ENCODE measurements at places on chromosomes 3 and 15. TPM values are rescaled to one million over a fixed set of nuclear protein-coding genes. Genes with fewer than 3 reads are reported as not detected.
A peak's percentile ranks its signal among the peaks of the same experiment; 100 is the strongest.

- no peaks in the 10 kb centered on the region for H3K36me3 ChIP-seq
- DNase-seq, result no peak
- no peak overlapping the region for H3K27ac ChIP-seq
Measured at GRCh38 chr15:84878504-84878903, 6.0 kb upstream of the SLC28A1 start.

DNA sequence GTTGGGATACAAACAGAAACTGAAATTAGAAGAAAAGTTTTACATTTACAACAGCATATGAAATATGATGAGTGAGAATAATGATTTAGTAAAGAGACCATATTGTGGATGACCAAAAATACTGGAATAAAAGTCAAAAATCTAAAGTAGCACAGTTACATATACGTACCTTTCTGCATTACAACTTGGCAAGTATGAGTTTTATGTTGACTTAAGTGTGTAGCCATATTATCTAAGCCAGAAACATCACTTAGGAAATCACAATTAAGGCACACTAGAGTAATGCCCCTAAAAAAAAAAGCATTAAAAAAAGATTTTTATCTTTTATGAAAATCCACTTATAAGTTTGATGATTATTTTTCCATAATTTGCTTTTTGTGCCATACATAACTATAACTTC is 79.1 kb downstream of the ZNF280D start:
- H3K4me1 ChIP-seq, result no peaks in the 10 kb centered on the region
- peaks cover 31% of the 10 kb centered on the region for H3K36me3 ChIP-seq
- H3K27ac ChIP-seq, result no peak overlapping the region

DNA sequence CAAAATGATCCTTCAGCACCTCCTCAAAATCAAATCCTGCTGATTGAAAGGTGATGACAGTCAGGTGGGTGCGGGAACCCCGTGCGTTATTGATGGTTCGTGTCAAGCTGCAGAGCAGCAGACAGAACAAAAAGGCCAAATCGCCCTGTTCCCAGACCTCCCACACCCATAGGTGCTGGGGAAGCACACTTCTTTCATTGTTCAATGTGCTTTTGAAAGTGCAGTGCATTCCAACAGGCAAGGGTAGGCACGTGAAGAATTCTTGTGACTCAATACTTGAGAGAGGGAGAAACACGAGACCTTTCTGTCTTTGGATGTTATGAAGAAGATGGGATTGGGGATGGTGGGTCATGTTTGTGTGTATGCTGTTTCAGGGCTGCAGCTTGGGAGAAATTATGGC is 514.0 kb downstream of the MCTP2 start:
- DNase-seq, result no peak
- H3K27me3 ChIP-seq, result no peaks in the 10 kb centered on the region
- H3K4me3 ChIP-seq, result no peak overlapping the region
- H3K36me3 ChIP-seq, result no peaks in the 10 kb centered on the region
- H3K27ac ChIP-seq, result no peak overlapping the region

The CHP1 gene
- 119 TPM for total RNA-seq

- H3K36me3 ChIP-seq, result no peaks in the 10 kb centered on the region
- H3K4me1 ChIP-seq, result no peaks in the 10 kb centered on the region
- H3K27ac ChIP-seq, result no peak overlapping the region
- no peak for DNase-seq
- H3K27me3 ChIP-seq, result no peaks in the 10 kb centered on the region
- no peak overlapping the region for H3K4me3 ChIP-seq
Measured at GRCh38 chr3:16329036-16329825, 64.2 kb downstream of the OXNAD1 start.

GRCh38 chr3:17052363-17052762 is 167.6 kb downstream of the PLCL2 start:
- H3K27ac ChIP-seq, result no peak overlapping the region
- no peaks in the 10 kb centered on the region for H3K4me1 ChIP-seq
- H3K36me3 ChIP-seq, result no peaks in the 10 kb centered on the region
- H3K27me3 ChIP-seq, result no peaks in the 10 kb centered on the region
- DNase-seq, result no peak
- H3K4me3 ChIP-seq, result no peak overlapping the region

- no peak for DNase-seq
- peaks cover 67% of the 10 kb centered on the region for H3K4me1 ChIP-seq
- peak overlapping the region; percentile 92 for H3K27ac ChIP-seq
- H3K36me3 ChIP-seq, result no peaks in the 10 kb centered on the region
- no peaks in the 10 kb centered on the region for H3K27me3 ChIP-seq
- H3K4me3 ChIP-seq, result peak overlapping the region; percentile 87
Measured at GRCh38 chr3:50237133-50237651, 1.2 kb downstream of the GNAI2 start.

DNA sequence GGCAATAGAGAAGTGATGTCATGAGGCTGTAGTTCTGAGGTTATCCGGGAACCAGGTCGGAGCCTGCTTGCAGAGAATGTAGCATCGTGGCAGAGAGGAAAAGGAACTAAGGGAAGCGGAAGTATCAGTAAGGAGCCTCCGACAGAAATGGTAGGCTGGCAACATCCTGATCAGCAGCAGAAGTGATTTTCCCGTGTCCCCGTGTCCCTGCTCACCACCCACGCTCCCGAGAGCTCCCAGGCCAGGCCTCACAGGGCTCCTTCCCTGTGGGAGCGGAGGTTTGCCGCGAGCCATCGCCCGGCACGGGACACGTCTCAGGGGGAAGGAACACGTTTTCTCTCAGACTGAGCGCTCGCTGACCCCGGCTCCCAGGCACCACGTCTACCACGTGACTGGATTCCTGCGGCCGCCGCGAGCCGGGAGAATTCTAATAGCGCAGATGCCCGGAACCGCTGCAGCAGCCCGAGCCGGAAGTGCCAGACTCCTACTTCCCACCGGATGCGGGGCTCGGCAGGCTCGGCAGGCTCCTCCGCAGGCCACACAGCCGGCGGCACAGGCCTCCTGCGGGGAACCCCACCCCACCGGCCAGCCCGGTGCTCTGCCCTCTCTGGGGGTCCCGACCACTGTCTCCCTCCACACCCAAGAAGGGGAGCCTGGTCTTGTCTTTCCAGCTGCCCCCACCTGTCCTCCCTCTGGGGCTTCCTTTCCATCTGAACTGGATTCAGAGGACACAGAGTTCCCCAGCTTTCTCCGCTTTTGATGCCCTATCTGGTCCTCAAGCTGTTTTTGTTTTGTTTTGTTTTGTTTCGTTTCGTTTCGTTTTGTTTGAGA is 99.3 kb downstream of the BDH1 start:
- H3K27ac ChIP-seq, result peak overlapping the region; percentile 71
- DNase-seq, result no peak
- peak overlapping the region; percentile 56 for H3K4me3 ChIP-seq
- no peaks in the 10 kb centered on the region for H3K27me3 ChIP-seq
- H3K4me1 ChIP-seq, result peaks cover 13% of the 10 kb centered on the region
- no peaks in the 10 kb centered on the region for H3K36me3 ChIP-seq

The GABRR3 gene
- not detected for total RNA-seq

DNA sequence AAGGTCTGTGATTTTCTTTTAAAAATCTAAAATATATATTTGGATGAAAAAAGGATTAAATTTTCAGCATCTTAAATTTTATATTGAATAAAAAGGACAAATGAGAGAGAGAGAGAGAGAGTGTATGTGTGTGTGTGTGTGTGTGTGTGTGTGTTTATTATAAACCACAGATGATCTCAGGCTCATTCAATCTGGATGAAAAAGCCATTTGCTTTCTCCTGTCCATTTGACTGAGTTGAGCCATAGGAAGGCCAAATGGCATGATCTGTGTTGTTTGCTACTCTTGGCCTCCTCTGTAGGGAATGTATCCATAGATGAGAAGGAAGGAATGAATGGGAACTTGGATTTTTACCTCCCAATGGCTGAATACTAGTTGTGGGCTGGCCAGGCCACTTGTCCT is 92.5 kb upstream of the MEX3B start:
- H3K27me3 ChIP-seq, result no peaks in the 10 kb centered on the region
- no peak overlapping the region for H3K27ac ChIP-seq
- DNase-seq, result no peak
- no peaks in the 10 kb centered on the region for H3K4me1 ChIP-seq

The NXPE3 gene
- 13.3 TPM for total RNA-seq

DNA sequence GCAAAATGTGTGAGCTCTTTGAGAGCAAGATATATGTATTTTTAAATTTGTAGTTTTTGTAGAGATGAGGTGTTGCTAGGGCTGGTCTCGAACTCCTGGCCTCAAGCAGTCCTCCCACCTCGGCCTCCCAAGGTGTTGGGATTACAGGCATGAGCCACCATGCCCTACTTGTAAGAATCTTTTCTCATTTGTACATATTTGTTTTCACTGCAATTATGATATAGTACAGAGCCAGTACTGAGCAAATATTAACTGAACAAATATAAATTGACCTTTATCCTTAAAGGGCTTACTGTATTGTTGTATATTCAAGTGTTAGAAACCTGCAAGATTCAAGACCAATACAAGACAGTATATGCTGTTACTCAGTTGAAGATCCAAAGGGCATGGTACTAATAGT is 53.4 kb downstream of the GTF2E1 start:
- H3K36me3 ChIP-seq, result no peaks in the 10 kb centered on the region
- H3K27ac ChIP-seq, result no peak overlapping the region
- H3K27me3 ChIP-seq, result no peaks in the 10 kb centered on the region
- no peaks in the 10 kb centered on the region for H3K4me1 ChIP-seq
- H3K4me3 ChIP-seq, result no peak overlapping the region

The TM4SF4 gene
- total RNA-seq, result not detected

The SAMD7 gene
- total RNA-seq, result not detected

- no peaks in the 10 kb centered on the region for H3K36me3 ChIP-seq
- H3K27ac ChIP-seq, result no peak overlapping the region
- H3K4me3 ChIP-seq, result no peak overlapping the region
- H3K27me3 ChIP-seq, result no peaks in the 10 kb centered on the region
- peaks cover 31% of the 10 kb centered on the region for H3K4me1 ChIP-seq
Measured at GRCh38 chr3:188822004-188822403, 349.8 kb upstream of the TPRG1 start.

- peaks cover 36% of the 10 kb centered on the region for H3K4me1 ChIP-seq
- H3K4me3 ChIP-seq, result no peak overlapping the region
- no peak for DNase-seq
- H3K36me3 ChIP-seq, result no peaks in the 10 kb centered on the region
- H3K27me3 ChIP-seq, result no peaks in the 10 kb centered on the region
Measured at GRCh38 chr3:45646051-45646585, 43.1 kb upstream of the SACM1L start.

The SLC15A2 gene
- 0.49 TPM for total RNA-seq

GRCh38 chr15:89975482-89976245 is 25.5 kb upstream of the ZNF710 start:
- H3K4me1 ChIP-seq, result peaks cover 9% of the 10 kb centered on the region
- no peak overlapping the region for H3K4me3 ChIP-seq
- no peak overlapping the region for H3K27ac ChIP-seq
- H3K36me3 ChIP-seq, result no peaks in the 10 kb centered on the region
